ENCODE measurements at places on chromosomes 3 and 15. TPM values are rescaled to one million over a fixed set of nuclear protein-coding genes. Genes with fewer than 3 reads are reported as not detected.

SCN11A gene
- total RNA-seq: 0.15 TPM

GRCh38 chr3:188722963-188723362, 448.8 kb upstream of the TPRG1 start:
- no peaks in the 10 kb centered on the region for H3K36me3 ChIP-seq
- no peak for DNase-seq
- H3K4me1 ChIP-seq: no peaks in the 10 kb centered on the region
- H3K27me3 ChIP-seq: no peaks in the 10 kb centered on the region

DNA sequence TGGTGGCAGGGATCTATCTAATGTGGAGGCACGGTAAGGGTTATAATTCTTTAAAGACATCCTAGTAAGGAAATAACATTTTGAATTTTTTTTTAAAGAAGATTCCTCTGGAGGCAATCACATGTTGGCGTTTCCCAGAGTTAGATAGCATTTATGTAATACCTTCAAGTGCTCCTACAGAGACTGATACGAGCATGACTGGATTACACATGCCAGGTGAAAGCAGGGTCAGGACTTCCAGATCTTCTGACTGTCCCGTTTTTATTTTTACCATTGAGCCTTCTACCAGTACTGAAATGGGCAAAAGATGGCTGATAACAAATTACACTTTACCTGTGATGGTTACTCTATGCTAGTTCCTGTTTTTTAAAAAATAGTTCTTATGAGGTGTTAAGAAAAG, 13.8 kb downstream of the IL17RB start:
- peaks cover 6% of the 10 kb centered on the region for H3K36me3 ChIP-seq
- H3K4me1 ChIP-seq: no peaks in the 10 kb centered on the region
- DNase-seq: no peak
- H3K27ac ChIP-seq: no peak overlapping the region
- no peaks in the 10 kb centered on the region for H3K27me3 ChIP-seq

LMAN1L gene
- not detected for total RNA-seq

DNA sequence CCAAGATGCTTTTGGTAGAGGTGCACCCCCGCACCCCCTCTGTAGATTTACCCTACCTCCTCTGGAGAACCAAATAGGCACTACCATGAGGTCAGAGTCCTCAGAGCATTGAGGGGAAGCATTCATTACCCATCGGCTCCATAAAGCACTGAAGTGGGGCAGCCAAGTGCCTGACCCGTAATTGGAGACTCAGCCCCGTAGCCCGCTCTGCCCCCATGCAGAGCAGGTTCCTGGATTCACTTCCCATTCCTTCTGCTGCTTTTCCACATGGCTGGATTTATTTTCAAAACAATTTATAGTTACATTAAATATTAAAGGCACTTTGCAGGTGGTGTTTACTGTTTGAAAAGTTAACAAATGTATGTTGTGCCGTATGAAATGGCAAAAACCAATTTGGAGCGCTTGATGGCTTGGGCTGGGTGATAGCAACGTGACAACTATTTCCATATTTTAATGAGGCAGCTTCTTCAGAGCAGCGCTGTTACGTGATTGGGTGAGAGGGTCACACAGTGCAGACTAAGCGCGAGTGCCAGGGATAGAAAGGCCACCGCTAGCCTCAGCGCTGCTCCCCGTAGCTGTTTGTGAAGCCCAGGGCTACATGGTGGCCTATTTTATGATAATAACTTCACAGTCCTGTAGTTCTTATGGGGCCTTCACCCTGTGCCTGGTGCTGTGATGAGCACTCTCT, 373.8 kb upstream of the PROK2 start:
- no peaks in the 10 kb centered on the region for H3K27me3 ChIP-seq
- H3K4me1 ChIP-seq: no peaks in the 10 kb centered on the region
- no peak overlapping the region for H3K4me3 ChIP-seq

GRCh38 chr15:100269831-100270230, 71.9 kb downstream of the ADAMTS17 start:
- no peak overlapping the region for H3K4me3 ChIP-seq
- H3K27me3 ChIP-seq: no peaks in the 10 kb centered on the region
- H3K4me1 ChIP-seq: no peaks in the 10 kb centered on the region
- no peak for DNase-seq

DNA sequence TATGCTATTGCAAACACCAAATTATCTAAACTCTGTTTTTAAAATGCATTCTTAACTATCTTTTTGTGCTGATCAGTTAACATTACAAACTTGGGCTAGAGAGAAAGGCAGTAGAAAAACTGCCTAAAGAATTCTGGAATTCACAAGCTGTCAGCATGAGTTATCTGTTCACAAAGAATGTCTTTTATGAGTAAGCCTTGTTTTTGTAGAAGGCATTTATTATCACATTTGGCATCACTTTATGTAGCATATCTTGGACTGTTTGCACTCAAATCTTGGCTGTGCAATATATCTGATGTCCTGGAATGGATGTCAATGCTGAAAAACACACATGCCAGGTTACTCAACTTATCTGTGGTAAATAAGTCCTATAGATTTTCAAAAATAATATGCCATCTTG, 15.5 kb upstream of the BCHE start:
- H3K4me1 ChIP-seq: no peaks in the 10 kb centered on the region
- DNase-seq: no peak
- H3K36me3 ChIP-seq: no peaks in the 10 kb centered on the region
- H3K4me3 ChIP-seq: no peak overlapping the region
- no peak overlapping the region for H3K27ac ChIP-seq

DNA sequence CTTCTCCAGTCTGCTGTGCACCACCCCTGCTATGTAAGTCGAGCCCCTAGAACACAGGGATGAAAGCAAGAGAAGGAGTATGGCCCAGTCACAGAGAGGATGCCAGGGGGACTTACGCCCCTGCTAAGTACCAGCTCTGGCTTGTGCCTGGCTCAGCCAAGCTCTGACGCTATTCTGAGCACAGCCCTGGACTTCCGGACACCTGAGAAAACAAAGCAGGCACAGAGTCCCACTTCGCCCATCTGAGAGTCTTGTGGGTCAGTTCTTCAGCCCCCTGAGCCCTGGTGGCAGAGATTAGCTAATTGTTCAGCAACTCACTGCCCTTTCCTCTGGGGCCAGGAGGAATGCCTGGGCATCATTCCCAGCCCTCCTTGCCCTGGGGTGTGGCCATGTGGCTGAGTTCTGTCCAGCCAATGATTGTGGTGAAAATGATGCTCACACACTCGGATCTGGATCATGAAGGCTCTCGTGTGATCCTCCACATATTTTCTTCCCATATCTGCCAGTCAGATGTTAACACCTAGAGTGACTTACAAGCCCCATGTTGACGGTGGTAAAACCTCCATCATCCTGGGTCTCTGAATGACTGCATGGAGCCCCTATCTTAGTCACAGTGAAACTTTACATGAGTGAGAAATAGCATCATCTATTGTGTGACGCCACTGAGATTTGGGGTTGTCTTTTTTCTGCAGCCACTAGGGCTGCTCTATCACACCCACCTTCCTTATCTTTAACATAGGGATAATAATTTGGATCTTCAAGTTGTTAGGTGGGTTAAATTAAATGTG, 105.7 kb downstream of the TPRA1 start:
- no peaks in the 10 kb centered on the region for H3K36me3 ChIP-seq
- peaks cover 4% of the 10 kb centered on the region for H3K4me1 ChIP-seq

ADAMTS7 gene
- 3.9 TPM for total RNA-seq

NOX5 gene
- 0.77 TPM for total RNA-seq

GRCh38 chr3:164918905-164919304, 159.4 kb downstream of the SI start:
- no peak overlapping the region for H3K4me3 ChIP-seq
- no peaks in the 10 kb centered on the region for H3K4me1 ChIP-seq
- no peak overlapping the region for H3K27ac ChIP-seq
- H3K36me3 ChIP-seq: no peaks in the 10 kb centered on the region

- H3K27me3 ChIP-seq: no peaks in the 10 kb centered on the region
- peak overlapping the region; percentile 25 for H3K4me3 ChIP-seq
- peak; percentile 66 for DNase-seq
- H3K27ac ChIP-seq: peak overlapping the region; percentile 92
- H3K36me3 ChIP-seq: no peaks in the 10 kb centered on the region
- peaks cover 37% of the 10 kb centered on the region for H3K4me1 ChIP-seq
Measured at GRCh38 chr3:141370065-141370533, 1.8 kb downstream of the ZBTB38 start.

DNAH12 gene
- total RNA-seq: 0.94 TPM

- no peak overlapping the region for H3K27ac ChIP-seq
- no peak for DNase-seq
- H3K36me3 ChIP-seq: no peaks in the 10 kb centered on the region
- H3K4me3 ChIP-seq: no peak overlapping the region
- H3K27me3 ChIP-seq: no peaks in the 10 kb centered on the region
Measured at GRCh38 chr3:79672731-79673130, 95.1 kb downstream of the ROBO1 start.

SLC51B gene
- 6.0 TPM for total RNA-seq

ATXN7 gene
- total RNA-seq: 83.8 TPM

SRGAP3 gene
- 26.2 TPM for total RNA-seq

DNA sequence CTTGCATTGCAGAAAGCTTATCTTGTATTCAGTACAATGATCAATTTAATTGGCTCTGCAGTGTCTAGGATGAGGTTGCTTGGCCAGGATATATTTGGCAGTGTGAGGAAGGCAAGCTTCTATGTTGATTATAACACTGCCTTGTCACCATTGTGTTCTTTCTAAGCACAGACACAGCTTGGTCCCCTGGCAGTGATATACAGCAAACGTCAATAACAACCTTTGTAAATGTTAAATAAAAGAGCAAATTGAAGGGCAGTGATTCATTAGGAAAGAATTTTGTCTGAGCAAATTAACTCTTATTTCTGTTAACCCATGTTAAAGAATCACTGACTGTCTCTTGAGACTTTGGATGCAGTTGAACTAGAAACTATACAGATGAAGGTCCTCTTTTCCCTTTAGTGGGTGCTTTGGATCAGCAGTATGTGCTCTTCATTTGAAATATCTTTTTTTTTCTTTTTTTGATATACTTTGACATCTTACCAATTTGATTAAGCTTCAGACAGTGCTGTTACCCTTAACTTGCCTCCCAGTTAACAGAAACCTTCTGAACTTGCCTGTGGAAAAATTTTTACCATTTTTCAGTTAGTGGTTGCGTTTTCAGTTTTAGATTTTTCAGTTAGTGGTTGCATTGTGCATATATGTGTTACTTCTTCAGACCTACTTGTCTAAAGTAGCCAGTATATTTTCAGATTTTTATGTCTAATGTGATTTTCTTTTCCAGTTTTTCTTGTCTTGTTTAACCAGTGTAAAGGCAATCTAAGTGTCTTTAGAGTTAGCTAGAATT, 199.8 kb downstream of the TCF12 start:
- no peaks in the 10 kb centered on the region for H3K27me3 ChIP-seq
- no peak overlapping the region for H3K4me3 ChIP-seq
- H3K4me1 ChIP-seq: peaks cover 3% of the 10 kb centered on the region

GRCh38 chr3:95401693-95402092, 1338.8 kb downstream of the NSUN3 start:
- H3K27me3 ChIP-seq: no peaks in the 10 kb centered on the region
- H3K4me3 ChIP-seq: no peak overlapping the region
- no peaks in the 10 kb centered on the region for H3K4me1 ChIP-seq
- no peaks in the 10 kb centered on the region for H3K36me3 ChIP-seq
- no peak overlapping the region for H3K27ac ChIP-seq

- no peaks in the 10 kb centered on the region for H3K36me3 ChIP-seq
- H3K27me3 ChIP-seq: no peaks in the 10 kb centered on the region
- no peak for DNase-seq
- no peak overlapping the region for H3K4me3 ChIP-seq
Measured at GRCh38 chr15:44882499-44882968, 74.0 kb upstream of the TERB2 start.

KCNMB2 gene
- total RNA-seq: not detected

GRCh38 chr3:170532573-170532972, 53.3 kb downstream of the SLC7A14 start:
- no peaks in the 10 kb centered on the region for H3K4me1 ChIP-seq
- H3K27me3 ChIP-seq: no peaks in the 10 kb centered on the region
- no peak overlapping the region for H3K27ac ChIP-seq
- no peaks in the 10 kb centered on the region for H3K36me3 ChIP-seq
- no peak overlapping the region for H3K4me3 ChIP-seq

- no peaks in the 10 kb centered on the region for H3K27me3 ChIP-seq
- no peak overlapping the region for H3K27ac ChIP-seq
Measured at GRCh38 chr3:7075117-7075516, 214.2 kb downstream of the GRM7 start.

DNA sequence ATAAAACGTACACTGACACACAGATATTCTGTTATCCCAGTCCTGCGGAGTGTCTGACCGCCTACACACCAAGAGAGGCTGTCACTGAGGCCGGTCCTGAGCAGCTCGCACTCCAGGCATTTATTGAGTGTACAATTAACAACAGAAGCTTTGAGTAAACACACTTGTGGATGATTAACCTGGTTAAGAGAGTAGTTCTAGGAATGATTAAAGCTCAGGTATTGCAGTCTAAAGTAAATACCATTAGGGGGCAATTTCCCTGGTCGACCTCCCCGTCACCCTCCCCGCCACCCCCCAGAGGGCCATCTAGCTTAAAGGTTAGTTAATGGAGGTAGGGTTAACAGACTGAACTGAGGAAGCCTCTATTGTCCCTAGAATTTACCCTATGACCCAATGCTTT, 1278.5 kb downstream of the NSUN3 start:
- DNase-seq: no peak
- no peak overlapping the region for H3K27ac ChIP-seq
- H3K36me3 ChIP-seq: no peaks in the 10 kb centered on the region

- no peaks in the 10 kb centered on the region for H3K36me3 ChIP-seq
- no peak overlapping the region for H3K4me3 ChIP-seq
- no peak for DNase-seq
- no peaks in the 10 kb centered on the region for H3K4me1 ChIP-seq
Measured at GRCh38 chr3:193014902-193015301, 97.2 kb upstream of the MB21D2 start.

DNA sequence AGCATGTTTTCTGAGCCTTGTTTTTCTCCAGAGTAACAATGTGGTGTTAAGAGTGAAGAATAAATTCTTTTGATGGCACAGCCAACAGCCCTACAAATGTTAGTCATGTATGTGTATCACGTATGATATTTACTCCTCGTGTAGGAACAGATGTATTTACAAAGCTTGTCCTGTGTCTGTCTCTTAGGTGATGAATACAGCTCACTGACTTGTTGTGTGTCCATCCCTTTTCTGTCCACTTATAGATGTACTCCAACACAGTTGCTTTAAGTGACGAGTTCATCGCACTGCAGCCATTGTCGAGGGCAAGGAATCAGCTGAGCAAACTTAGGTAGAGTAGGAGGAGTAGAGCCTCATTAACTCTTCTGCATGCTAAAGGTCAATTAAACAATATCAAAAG, 78.1 kb downstream of the DCUN1D1 start:
- DNase-seq: no peak
- no peaks in the 10 kb centered on the region for H3K27me3 ChIP-seq
- H3K4me3 ChIP-seq: no peak overlapping the region
- H3K4me1 ChIP-seq: no peaks in the 10 kb centered on the region
- no peak overlapping the region for H3K27ac ChIP-seq

DNA sequence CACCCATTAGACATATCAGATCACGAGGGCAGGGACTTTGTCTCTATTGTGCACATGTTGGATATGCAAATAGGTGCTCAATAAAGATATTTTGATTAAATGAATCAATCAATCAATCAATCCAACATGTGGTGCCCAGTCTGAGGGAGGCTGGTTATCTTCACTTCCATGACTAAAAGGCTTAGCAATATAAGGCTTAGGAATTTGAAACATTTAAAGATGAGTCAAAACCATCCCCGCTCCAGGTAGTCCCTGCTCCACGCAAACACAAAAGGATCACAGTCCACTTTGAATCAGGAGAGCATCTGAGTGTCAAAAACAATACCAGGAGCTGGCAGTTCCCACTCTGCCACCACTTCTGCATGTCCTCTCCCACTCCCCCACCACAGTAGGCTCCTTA, 25.8 kb upstream of the PRICKLE2 start:
- no peaks in the 10 kb centered on the region for H3K36me3 ChIP-seq
- DNase-seq: no peak
- peaks cover 7% of the 10 kb centered on the region for H3K4me1 ChIP-seq

GPX1 gene
- total RNA-seq: 555 TPM

Data from upper lobe of left lung (tissue), 6 donors.